Activated T-cell treated with anti-CD3 and anti-CD28 coated beads for 48 hours (primary cell): ENCODE measurements at places on chromosomes 1 and 21.
A peak's percentile ranks its signal among the peaks of the same experiment; 100 is the strongest.

- DNase-seq = no peak
These were observed 263.4 kb downstream of the NPHP4 start for GRCh38 chr1:5728663-5729355.

GRCh38 chr1:171313835-171314320 is at the start of gene FMO4:
Gene FMO4, plus strand, starts transcription at chr1:171314183. Its CDS starts 5,643 bp downstream, at chr1:171319826.
- peak; percentile 60 for DNase-seq

GRCh38 chr1:82492159-82492558 is 691.4 kb downstream of the ADGRL2 start:
- no peak for DNase-seq

DNA sequence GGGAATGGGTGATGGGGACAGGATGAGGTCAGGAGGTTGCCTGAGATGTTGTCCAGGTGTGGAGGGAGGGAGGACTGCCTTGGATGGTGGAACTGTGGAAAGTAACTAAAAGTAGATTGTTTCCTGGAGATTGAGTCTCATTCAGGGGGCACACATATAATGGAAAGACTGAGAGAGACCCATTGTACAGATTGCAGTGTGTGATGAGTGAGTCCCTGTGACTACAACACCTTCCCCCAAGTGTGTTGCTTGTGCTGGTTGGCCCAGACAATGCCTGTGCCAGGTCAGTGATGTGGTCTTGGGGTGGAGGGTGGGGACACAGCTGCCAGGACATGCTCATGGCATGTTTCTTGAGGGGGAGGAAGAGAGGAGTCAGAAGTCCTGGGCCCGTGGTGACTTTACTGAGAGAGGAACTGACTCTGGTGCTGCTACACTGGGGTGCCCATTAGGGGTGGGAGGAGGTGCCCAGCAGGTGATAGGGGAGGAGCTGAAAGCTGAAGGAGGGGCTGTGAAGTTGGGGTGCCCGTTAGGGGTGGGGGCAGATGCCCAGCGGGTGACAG is 5.2 kb downstream of the SNAP47 start:
- DNase-seq = no peak

DNA sequence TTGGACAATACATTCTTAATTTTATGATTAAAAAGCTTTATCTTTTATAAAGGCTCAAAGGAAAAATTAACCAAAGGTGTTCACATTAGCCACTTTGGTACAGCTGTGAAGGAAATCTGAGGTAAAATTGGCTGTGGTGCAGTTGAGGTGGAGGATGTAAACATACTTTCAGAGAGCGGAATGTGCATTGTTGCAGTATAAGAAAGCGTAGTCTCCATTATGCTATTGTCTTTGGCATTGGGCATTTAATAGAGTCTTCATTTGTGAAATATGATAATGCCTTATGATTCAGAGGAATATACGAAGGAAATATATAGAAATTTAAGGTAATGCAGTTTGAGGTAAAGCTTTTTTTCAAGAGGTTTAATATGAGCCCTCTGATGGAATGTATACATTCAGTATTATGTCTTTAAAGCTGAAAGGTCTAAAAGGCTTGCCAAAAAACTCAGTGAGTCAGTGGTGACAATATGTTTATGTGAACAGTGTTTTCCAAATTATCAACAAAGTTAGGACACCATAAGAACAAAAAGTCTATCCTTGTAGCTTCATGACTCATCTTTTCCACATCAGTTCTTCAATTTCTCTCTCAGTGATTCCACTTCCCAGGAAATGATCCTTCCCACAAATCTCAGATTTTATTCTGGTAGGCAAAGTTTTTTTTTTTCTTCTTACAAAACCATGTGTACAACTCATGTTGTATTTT is 26.9 kb upstream of the DDR2 start:
- no peak for DNase-seq

DNA sequence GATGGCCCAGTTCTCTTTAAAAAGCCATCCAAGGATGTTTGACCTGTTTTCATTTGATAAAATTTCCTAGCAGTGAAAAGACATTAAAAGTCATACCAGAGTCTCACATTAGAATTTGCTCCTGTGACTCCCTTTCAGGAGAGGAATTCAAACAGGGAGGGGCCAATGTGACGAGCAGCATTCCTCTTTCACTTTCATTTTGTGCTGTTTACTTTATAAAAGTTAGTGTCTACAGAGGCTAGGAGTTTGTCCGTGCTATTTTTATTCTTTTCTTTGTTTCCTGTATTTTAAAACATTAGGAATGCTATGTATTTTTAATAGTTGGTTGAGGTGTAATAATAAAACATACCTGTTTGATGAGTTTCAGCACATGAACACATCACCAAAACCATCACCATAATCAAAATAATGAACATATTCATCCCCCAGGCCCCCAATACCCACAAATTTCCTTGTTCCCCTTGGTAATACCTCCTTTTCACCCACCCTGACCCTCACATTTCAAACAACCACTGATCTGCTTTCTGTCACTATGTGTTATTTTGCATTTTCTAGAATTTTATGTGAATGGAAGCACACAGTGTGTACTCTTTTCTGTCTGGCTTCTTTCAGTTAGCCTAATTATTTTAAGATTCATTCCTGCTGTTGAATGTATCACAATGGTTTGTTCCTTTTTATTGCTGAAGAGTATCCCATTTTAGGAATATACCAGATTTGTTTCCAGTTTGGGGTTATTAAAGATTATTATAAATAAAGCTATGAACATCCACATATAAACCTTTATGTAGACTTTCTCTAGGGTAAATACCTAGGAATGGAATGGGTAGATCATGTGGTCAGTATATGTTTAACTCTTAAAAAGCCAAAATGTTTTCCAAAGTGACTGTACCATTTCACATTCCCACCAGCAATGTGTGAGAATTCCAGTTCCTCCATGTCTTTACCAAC is 129.5 kb downstream of the TENT5C start:
- no peak for DNase-seq
